GM12865 (cell line): ENCODE measurements at places on chromosomes 13 and 19.
A peak's percentile ranks its signal among the peaks of the same experiment; 100 is the strongest.

GRCh38 chr19:48644839-48645619, 958 bp downstream of the CA11 start:
- peak; percentile 79 for DNase-seq

DNA sequence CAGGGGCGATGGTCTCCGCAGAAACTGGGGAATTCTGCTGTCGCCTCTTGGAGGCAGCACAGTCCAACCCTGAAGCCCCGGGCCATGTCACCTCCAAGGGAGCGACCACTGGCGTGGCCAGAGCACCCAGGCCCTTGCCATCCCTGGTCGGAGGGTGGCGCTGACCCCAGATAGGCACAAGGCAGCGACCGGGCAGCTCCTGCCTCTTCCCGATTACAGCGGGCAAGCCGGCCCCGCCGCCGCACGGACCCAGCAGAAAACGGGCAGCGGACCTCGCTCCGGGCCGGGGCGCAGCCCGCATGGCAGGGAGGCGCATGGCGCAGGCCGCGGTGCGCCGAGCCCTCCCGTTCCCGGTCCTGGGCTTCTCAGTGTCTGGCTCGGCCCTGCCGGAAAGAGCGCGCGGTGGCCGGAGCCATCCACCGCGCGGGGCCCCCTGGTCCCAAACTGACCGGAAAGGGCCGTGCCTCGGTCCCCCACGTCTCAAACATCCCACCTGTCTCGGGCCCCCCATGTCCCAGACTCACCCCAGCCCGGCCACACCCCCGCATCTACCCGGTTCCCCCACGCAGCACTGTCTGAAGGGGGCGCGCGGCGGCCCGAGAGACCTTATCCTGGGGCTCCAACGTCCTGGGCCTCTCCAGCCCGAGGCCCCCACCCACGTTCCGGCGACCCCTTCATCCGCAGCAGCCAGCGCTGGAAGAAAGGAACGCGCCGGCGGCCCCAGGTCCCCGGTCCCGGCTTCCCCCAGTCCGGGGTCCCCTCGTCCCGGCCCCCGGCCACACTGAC, 727 bp downstream of the CERS1 start:
- DNase-seq, result peak; percentile 35

- DNase-seq, result no peak
Measured at GRCh38 chr13:51688937-51689662, 104.8 kb downstream of the WDFY2 start.

DNA sequence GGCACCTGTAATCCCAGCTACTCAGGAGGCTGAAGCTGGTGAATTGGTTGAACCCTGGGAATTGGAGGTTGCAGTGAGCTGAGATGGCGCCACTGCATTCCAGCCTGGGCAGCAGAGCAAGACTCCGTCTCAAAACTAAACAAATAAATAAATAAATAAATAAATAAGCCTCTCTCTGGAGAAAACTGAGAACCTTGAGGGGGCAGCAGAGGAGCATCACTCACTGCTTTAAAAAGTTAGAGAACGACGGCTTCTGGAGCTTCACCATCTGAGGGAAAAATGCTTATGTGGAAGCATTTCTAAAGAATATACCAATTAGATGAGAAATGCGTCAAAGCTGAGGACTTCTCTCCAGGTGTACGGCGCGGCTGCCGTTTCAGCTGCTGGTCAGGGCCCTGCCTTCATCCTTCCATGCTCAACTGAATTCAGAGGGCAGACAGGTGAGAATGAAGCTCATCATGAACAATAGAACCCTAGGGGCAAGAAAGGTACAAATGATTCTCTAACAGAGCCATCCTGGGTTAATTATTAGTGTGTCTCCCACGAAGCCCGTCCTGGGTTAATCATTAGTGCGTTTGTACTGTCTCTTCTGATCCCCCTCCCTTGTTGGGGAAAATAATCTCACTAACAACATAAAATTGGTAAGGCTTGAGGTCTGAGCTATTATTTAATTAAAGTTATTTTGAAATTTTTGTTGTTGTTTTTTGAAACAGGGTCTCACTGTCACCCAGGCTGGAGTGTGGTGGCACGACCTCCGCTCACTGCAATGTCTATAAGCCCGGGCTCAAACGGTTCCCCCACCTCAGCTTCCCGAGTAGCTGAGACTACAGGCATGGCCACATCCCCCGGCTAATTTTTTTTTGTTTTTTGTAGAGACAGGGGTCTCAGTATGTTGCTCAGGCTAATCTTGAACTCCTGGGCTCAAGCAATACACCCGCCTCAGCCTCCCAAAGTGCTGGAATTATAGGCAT, 80.1 kb downstream of the IPO5 start:
- peak; percentile 27 for DNase-seq

- DNase-seq, result no peak
Measured at GRCh38 chr13:99526549-99526948, 25.3 kb downstream of the TM9SF2 start.

DNA sequence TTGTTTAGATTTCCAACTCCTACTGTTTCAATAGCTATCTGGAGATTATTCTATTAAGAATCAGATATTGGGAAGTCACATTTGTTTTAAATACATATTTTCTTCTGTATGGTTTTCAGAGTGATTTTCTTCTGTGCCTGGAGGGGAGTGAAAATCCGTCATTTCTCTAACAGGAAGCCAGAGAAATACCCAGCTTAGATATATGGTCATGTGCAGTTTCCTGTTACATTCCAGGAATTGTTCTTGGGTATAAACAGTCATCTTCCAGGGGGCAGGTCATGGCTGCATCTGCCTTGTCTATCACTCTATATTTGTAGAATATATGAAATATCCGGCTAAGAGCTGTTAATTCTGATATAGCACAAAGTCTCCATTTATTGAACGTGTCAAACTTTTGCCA, 77.5 kb upstream of the MIR17HG start:
- no peak for DNase-seq

DNA sequence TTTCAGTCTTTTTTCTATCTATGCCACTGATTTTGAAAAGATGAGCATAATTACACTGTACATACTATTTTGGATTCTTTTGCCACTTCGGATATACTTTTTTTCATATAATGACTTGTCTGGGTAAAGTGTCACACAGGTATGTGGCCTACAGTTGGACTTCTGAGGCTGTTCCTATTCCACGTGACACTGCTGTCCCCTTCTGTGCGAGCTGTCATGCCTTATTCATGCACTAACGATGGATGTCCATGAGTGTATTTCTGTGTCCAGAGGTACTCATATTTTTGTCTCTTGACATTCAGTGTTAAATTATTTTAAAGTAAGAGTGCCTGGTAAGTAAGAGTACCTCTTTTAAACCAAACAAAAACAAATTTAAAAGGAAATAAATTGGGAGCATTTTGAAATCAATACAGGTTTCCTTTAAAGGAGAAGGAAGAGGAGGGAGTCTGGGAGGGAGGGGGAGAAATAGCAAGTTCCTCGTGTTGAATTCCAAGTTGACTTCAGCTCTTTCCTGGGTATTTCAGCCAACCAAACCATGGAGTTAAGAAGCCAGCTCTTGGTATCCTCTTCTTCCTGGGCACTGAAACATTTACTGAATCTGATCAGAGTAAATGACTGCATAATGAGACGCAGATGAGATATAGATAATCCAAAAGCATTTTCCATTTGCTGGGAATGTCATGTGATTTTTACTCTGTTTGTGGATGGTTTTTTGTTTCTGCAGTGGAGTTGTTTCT, 61.3 kb downstream of the TNFRSF19 start:
- DNase-seq, result no peak

DNA sequence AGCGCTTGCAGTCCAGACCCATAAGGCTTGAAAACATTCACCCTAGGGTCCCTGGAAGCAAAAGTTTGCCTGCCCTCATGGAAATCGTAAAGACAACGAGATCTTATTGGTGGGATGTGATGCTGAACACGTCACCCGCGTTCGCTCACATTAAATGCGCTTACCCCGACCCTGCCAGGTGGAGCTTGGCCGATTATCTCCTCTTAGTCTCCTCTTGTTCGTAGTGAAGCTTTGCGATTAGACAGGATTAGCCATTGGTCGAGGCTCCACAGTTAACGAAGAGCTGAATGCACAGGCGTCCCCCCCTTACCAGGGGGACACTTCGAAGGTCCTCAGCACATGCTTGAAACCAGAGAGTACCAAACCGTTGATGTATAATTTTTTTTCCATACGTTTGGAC, 16.0 kb upstream of the KDM4B start:
- DNase-seq, result no peak

DNA sequence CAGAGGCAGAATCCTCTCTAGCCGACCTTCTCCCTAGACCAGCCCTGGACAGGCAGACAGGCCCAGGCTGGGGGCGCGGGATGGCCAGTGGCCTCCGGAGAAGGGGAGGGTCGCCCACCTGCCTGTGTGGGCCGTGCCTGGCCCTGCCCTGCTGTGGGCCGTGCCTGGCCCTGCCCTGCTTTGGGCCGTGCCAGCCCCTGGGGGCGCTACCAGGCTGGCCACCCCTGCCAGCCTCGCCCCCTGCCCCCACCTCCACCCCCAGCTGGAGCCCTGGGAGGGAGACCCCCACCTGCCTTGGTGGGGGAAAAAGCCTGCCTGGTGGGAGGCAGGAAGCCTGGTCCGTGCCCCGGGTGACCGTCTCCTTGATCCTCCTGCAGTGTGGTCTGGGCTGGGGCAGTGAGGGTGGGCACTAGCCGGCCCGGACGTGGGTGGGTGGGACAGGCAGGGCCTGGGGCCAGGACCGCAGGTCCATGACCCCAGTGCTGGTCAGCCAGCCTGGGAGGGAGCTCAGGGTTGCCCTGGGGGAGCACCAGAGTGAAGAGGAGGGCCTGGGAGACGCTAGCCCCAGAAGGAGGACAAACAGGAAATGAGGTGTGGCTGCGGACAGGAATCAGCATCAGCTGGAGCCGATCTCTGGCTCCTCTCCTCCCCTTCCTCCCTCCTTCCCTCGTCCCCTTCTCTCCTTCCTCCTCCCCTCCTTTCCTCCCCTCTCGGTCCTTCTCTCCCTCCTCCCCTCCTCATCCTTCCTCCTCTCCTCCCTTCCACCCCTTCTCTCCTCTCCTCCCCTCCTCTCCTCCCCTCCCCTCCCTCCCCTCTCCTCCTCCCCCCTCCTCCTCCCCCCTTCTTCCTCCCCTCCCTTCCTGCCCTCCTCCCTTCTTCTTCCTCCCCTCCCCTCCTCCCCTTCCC, 5.1 kb upstream of the MKNK2 start:
- DNase-seq, result peak; percentile 70

DNA sequence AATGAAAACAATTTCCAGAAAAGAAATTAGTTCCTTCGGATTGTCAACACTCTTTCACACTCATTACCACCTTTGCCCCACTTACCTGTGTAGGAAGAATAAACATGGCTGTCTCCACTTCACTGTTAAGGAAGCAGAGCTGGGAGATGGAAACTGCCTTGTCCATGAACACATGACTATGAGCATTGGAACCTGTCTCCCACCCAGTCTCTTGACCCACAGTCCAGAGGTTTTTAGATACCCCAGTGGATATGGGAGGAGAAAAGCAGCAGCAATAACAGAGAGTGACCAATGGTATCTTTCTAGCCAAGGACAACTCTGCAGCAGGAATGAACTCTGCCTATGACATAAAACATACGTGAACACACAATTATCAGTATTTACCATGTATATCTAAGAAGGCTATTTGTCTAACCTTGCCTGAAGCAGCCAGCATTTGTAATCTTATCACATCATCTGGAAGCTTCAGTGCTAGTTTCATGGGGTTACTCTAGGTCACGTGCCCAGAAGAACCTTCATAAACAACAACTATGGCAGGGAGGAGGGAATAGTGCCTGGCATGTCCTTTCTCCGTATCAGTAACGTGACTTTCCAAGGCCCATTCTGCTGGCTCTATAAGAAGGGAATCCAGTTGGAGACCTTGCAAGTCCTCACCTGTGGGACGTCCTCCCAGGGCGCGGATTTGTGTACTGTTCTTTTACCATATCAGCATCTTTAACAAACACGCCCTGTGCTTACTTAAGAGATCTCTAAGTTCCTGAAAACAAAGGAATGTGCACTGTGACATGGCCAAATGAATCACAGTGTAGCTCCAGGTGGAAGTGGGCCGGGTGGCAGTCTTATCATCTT, 221.8 kb upstream of the UBL3 start:
- no peak for DNase-seq

DNA sequence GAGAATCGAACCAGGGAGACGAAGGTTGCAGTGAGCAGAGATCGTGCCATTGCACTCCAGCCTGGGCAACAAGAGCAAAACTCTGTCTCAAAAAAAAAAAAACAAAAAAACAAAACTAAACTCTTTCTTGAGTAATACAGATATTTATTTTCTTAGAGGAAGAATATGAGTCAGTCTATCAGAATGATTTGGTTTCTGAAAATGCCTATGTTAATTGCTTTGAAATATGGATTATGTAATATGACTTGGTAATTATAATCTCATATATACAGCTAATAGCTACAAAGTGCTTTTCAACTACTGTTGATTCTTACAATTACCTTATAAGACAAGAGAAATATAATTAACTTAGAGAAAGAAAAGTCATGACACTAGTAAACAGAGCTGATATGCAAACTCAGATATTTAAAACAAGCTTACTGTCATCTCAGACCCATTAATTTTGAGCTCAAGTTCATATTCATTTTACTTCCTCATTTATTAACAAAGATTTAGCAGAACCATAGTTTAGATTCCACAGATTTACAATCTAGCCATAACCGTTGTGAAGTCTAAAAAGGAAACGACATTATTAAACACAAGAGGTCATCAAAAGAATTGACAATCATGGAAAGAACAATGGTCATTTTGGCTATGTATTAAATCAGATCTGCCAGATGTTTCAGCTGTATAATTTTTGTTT, 88.0 kb downstream of the TBC1D4 start:
- no peak for DNase-seq

DNA sequence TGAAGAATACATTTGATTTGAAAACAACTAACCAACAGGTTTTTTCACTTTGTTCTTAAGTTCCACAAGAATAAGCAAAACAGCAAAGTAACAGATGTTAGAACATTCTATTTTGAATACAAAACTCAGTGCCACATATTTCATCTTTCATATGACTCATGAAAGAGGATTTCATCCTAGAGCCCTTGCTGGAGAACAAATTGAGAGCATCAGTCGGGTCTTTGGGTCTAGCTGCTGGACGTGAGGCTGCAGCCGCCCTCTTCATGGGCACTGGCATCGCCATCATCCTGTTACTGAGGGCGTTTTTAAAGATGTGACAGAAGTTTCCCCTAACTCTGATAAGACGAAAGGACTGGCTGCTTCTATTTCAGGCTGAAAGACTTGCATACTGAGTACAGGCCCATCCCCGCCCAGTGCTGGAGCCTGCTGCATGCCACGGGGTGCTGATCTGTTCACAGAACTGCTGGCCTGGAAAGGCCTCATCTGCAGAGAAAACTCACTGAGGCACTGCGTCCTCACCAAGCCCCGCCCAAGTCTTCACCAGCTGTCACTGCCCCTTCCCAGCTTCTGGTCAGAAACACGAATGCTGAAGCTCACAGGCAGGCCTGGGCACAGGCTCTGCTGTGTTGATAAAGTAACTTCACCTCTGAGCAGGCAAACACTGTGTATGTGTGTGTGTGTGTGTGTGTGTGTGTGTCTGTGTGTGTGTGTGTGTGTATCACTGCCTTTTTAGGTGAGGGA, 101.4 kb downstream of the TUBGCP3 start:
- DNase-seq, result no peak
